Activated CD8-positive, alpha-beta memory T cell treated with anti-CD3 and anti-CD28 coated beads for 48 hours (primary cell): ENCODE measurements at places on chromosomes 6 and 20.

DNA sequence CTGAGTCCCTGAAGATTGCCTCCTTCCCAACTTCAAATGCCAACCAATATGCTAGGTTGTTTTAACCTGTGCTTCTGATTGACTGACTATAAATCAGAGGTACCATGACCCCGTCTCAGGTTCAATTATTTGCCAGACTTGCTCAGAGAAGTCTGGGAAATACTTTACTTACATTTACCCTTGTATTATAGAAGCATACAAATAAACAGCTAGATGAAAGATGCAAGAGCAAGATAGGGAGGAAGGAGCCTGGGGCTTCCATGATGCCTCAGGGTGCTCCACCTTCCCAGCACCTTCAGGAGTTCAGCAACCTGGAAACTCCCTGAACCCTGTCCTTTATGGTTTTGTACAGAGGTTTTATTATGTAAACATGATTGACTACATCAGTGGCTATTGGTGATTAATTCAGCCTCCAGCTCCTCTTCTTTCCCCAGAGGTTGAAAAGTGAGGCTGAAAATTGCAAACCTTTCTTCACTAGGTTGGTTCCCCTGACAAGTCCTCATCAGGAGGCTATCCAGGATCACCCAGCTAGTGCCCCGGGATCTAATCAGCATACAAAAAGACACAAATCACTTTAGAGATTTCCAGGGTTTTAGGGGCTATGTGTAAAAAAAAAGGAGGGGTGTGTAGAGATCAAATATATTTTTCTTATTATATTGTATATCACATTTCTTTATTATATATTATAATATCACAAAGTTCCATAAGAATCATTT is 547.7 kb downstream of the EPM2A start:
- no peak for DNase-seq

- DNase-seq, result no peak
These were observed 4.7 kb downstream of the BCLAF1 start for GRCh38 chr6:136284909-136285308.

DNA sequence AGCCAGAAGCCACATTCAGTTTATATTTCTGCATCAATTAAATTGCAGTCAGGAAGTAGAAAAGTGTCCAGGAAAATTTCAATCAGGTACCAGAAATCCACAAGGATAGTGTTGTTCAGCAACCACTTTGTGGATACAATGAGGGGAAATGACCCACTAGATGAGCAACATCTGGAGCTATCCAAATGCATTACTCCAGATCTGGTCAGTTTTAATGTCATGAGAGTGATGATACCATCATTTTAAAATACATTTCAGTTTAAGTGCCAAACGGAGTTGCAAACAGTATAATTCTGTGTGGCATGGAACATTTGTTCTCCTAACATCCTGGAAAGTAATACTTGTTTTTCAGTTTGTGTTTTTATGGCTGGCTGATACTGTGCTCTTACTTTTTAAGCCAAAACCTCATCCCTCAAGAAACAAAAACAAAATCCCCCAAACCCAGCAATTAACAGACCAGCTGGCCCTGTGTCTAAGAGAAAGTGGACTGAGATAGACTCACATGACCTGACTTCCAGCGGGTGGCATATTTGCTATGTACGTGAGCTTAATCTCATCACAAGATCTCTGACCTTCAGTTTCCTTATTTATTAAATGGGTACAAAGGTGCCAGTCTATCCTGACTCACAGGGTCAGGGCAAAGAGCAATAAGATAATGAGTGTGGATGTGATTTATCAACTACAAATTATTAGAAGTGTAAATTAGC is 58.8 kb upstream of the CNKSR3 start:
- DNase-seq, result no peak

DNA sequence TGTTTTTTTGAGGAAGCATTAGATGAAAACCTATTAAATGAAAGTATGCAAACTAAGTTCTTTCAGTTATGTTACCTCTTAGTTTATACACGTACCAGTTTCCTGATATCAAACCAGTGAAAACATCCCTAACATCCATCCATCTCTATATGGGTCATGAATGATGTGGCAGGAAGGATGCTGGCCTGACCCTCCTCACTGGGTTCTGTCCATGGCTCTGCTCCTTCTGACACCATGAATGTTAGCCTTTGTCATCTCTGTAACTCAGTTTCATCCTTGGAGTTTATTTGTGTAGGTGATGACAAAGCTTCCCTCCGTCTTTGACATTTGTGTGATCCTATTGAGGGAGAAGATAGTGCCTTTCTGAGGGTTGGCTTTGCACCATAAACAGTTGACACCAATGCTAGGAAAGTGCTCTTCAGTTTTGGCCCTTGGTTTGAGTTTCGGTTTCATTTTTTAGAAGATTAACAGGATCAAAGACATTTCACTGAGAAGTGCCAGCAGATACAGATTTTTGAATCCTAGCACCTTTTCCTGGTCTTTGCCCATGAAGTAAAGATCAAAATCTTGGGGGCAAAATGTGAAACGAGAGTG is 72.0 kb upstream of the SCGN start:
- DNase-seq, result no peak

DNA sequence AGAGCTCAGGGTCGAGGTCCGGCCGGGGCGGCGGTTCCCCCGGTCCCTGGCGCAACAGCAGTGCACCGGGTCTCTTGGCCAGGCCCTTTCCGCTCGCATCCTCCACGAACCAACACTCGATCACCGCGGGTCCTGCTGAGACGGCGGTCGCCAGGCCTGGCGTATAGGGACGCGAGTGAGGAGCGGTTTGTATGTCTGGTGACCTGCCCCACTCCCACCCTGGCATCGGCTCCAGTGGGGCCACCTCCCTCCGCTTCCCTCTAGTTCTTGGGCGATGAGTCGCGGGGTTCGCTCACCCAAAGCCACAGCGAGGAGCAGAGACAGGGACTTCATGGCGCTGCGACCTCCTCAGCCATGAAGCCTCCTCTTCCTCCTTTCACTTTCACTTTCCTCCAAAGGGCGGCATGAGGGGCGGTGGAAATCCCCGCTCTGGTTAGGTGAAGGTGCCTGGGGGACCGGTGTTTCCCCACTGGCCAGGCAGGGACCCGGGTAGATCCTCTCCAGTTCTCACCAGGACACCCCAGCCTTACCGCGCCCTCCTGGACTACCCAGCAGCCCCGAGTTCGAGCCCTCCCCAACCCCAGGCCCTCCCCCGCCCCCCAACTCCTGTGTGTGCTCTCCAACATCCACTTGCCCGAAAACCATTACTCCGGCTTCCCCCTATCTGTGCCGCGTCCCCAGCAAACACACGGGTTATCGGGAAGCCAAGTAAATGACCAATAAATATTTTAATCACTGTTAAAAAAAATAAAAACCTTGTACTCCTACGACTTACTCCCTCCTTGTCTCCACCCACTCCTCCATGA is at the start of gene TAPBP:
TAPBP (minus strand) TSS at position 370 of the 806 bp plus-strand sequence; CDS start at position 333, 37 bp downstream.
- peak; percentile 64 for DNase-seq

GRCh38 chr6:28474441-28475219 is 31.3 kb upstream of the ZSCAN23 start:
- peak; percentile 16 for DNase-seq

DNA sequence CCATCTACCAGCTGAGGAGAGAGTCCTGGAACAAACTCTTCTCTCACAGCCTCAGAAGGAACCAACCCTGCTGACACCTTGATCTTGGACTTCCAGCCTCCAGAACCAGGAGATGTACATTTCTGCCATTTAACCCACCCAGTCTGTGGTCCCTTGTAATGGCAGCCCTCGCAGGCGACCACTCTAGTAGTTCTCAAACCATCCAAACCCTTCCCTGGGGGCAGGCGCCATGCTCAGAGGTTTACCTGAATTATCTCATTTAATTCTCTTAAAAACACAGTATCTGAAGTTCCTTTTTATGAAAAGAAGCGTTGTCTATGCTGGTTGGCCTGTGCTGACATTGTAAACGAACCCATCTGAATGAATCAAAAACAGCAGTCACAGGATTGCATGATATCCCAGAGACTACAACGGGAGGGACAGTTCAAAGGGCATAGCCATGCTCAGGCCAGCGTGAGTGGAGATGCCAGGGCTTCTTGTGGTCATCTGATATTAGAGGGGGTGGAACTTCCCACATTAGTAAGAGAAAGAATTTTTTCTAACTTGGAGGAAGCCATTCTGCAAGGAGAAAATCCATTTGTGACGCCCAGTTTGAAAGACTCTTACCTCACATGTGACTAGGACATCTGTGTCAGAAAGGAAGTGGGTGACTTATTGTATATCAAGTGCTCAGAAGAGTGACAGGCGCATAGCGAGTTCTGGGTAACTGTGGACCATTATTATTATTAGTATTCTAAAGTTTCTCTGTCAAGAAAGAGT is 17.2 kb upstream of the TAGAP start:
- no peak for DNase-seq

GRCh38 chr6:28258877-28259777 is at the start of gene NKAPL:
Gene NKAPL, plus strand, starts transcription at chr6:28259297. Its CDS starts 75 bp downstream, at chr6:28259372.
- peak; percentile 33 for DNase-seq

GRCh38 chr20:20327746-20328145 is 40.2 kb upstream of the INSM1 start:
- DNase-seq, result no peak

DNA sequence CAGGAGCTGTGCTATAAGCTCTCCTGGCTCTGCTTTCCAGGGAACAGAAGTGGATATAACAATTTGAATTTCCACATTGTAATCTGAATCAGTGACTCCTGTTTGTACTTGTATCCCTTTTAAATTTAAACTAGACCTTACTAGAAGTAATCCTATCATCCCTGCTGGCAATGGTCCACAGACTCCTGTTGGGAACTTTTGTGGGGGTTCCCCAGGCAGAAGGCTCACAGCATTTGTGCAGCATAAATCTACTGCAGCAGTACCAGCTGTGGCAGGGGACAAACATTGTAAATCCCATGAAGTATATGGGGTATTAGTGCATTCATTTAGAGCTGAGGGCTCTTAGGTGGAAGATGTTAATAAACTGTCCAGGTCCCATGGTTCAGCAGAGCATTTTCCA is 12.0 kb upstream of the PDCD2 start:
- DNase-seq, result no peak

DNA sequence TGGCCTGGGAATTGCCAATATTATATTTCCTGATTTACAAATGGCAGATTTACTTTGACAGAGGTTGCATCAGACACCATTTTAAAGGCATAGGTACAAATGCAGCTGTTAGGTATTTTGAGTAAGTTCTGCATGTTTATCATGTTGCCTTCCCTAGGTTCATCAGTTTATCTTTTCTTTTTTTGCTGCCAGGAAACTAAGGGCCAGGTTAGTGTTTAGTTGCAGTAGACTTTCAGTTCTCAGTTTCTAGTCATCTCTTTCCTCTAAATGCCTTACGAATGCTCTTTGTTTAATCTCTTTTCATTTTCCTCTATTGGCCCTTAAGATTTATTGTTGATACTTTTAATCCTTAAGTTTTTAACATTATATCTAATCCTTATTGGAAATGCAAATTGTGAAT is 129.9 kb downstream of the SMAP1 start:
- no peak for DNase-seq

DNA sequence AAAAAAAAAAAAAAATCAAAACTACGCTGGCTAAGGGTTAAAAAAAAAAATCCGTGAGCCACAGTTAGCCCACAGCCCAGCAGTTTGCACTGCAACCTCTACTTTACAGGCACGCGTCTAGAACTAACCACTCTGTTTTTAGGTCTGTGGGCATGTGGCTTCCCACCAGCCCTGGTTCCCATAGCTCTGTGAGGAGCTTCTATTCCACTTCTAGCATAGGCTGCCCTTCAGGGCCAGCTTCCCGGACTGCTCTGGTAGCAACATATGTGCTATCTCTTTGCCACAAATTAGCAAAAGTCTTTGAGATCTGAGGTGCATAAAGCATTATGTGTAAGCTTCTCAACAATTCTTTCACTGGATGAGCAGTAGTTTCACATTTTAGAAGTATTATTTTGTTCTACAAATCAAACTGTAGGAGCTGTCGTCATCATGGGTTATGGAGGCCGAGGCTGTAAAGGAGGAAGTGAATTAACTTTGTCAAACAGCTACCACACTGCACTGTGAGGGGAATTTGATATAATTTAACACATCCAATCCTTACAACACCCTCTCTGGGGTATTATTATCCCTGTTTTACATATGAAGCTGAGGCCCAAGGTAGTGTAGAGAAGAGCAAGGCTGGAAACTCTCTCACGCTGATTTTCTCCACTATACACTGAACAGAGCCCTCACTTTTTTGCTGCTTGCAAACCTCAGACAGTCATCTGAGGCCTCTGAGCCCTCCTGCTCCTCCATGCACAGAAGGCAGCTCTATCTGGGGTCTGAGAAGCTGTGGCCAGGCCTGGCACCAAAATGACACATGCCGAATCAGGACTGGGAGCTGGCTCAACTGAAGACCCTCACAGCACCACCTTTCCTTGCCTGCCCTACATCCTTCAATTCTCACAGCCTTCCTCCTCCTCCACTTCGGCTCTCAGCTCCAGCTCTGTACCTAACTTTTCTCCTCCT is 35.4 kb downstream of the MAN1A1 start:
- DNase-seq, result peak; percentile 13

DNA sequence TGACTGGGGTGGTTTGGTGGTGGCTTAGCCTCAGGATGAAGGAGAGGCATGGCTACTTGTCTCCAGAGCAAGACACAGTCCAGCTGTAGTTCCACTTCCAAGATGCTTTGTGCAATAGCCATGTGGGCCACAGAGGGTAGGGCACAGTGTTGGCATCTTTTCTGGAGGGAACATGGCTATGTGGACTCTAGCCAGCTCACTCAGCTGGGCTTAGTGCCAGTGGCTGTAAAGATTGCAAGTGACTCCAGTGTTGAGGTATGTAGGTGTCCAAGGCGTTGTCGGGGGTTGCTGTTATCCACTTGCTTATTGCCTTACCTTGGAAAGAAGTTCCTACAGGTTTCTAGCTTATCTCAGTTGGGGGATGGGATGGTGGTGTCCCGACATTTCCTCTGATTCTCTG is 233.4 kb downstream of the CD109 start:
- no peak for DNase-seq

GRCh38 chr20:6660441-6660840 is 107.0 kb upstream of the BMP2 start:
- no peak for DNase-seq

GRCh38 chr6:44333942-44334341 is 8.5 kb upstream of the SPATS1 start:
- DNase-seq, result no peak

DNA sequence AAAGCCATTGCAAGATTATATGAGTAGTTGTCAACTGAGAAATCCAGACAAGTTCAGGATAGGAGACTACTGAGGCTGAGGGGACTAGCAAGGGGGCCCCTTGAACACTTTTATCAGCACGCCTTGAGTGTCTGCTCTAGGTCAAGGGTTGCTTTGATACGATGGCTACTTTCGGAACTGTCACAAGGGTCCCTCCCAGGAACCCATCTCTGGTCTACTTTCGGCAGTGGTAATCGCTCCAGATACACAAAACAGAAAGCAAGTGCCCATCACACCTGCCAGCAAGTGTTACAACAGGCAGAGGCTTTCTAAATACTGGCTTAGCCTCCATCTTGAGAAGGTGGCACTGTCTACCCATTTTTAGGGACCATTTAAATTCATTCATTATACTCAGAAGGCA is 61.1 kb downstream of the GJA10 start:
- DNase-seq, result no peak

GRCh38 chr6:150016324-150017185 is 8.8 kb downstream of the RAET1L start:
- peak; percentile 27 for DNase-seq
